ENCODE measurements at places on chromosomes 12 and 14.
A peak's percentile ranks its signal among the peaks of the same experiment; 100 is the strongest.

- DNase-seq: no peak
Measured at GRCh38 chr14:74705613-74706500, 7.0 kb downstream of the AREL1 start.

DNA sequence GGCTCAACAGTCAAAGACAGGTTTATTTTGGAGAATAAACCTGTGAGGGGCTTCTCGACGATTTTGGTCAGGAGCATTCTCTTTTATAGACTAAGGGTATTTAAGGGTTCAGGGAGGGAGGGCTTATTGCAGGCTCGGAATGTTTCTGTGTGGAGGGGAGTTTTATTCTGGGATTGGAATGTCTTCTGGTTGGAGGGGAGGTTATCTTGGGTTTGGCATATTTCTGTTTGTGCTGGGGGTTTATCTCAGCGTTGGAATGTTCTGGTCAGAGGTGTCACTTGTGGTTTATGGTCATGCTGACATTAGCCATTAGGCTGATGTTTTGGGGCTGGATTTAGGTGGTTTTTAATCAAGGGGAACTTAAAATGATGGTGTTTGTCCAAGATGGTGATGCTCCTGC is 103.9 kb downstream of the SUDS3 start:
- no peak for DNase-seq

DNA sequence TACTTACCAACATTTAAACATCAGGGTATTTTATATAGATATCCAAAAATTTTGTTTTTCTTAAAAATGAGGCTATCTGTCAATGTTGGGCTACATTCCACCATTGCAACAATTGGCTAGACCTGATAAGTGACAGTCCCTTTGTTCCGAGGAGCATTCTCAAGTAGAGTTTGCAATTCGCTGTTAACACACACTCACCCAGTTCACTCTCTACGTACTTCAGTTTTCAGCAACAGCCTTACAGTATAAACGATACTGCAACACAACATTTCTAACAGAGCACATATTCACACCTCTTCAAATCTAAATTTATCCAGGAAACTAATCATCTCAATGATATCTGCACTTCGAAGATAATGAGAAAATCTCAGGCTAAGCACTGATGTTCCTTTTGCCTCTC is 393.5 kb downstream of the NAV3 start:
- no peak for DNase-seq

GRCh38 chr14:34359420-34360117 is 102.5 kb downstream of the SPTSSA start:
- no peak for DNase-seq

- no peak for DNase-seq
Measured at GRCh38 chr12:30286345-30286926, 409.2 kb downstream of the IPO8 start.

DNA sequence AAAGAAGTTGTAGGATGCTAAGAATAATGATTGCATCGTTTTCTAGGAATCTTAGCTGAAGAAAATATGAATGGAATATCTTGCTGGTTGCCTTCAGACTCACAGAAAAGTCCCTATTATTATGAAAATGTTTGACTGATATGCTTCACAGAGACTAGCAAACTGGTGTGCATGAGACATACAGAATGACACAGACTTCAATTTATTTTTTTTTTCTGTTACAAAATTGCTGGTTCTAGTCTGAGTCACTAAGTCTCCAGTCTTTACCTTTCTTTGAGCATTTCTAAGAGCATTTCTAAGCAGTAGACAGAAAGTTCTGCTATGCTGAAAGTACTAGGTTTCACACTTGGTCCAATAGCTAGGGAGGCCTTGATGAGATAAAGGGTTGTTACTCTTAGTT is 377.6 kb upstream of the ATP2B1 start:
- DNase-seq: no peak

DNA sequence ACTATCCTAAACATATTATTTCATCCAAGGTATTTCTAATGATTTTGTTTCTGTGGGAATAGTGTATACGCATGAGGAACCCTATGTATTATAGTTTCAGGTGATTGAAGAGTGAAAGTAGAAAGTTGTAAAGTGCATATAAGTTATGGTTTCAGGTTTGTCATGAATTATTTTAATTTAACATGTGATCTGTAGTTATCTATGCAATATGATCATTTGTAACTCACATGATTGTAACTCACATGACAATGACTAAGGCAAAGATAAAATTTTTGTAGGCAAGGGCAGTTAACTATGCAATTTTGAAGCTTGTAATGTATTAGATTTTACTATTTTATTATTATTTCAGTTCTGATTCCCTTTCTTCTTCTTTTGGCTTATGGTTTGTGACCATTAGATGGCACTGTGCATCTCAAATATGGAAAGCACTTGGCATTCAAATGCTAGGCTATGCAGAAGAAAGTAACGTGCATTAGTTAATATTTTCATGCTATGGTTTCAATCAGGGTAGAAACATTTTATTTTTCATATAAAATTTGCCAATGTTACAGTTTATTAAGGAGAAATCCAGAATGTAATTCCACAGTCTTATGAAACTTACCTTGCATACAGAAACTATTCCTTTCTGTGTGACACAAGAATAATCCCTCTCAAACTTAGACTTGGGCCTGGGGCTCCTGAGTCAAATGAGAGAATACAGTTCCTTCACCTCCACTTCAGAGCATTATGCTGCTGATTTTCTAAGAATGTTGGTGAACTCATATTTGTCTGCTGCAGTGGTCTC is 15.8 kb upstream of the TMEM30B start:
- DNase-seq: no peak

- DNase-seq: peak; percentile 58
Measured at GRCh38 chr12:113208041-113208934, 13.0 kb upstream of the TPCN1 start.

DNA sequence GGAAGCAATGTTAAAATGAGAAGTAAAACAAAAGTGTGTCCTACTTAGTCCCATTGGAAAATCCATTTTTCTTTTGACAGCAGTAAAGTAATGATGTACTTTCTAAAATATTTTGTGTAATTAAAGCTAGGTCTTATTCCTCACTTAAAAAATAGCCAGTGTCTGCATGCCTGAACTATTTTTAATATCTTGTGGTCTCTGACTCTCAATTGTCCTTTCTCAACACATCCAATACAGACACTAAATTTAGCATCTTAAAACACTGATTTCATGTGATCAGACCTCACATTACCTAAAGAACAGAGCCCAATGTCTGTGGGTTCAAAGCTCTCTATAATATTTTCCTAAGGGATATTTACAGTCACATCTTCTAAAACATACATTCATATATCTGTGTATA is 108.0 kb downstream of the DERA start:
- DNase-seq: no peak

GRCh38 chr14:26143057-26143456 is 454.8 kb downstream of the NOVA1 start:
- no peak for DNase-seq

DNA sequence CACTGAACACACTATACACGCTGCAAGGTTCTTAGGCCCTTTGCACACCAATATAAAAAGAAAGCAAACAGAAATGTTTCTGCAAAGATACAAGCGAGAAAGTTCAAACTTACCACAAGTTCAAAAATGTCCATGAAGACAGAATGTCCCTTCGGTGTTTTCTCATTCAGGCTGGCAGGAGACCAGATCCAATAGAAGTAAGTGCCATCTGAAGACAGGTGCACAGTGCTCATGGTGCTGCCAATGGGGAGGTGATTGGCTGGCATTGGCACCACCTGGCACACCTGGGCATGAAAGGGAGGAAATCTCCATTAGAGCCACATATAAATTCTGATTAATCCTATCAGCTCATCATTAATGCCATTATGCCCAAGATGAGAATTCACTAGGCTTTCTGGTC is 76.3 kb downstream of the HECTD4 start:
- no peak for DNase-seq

- no peak for DNase-seq
Measured at GRCh38 chr14:79585845-79586244, 625.5 kb downstream of the DIO2 start.

DNA sequence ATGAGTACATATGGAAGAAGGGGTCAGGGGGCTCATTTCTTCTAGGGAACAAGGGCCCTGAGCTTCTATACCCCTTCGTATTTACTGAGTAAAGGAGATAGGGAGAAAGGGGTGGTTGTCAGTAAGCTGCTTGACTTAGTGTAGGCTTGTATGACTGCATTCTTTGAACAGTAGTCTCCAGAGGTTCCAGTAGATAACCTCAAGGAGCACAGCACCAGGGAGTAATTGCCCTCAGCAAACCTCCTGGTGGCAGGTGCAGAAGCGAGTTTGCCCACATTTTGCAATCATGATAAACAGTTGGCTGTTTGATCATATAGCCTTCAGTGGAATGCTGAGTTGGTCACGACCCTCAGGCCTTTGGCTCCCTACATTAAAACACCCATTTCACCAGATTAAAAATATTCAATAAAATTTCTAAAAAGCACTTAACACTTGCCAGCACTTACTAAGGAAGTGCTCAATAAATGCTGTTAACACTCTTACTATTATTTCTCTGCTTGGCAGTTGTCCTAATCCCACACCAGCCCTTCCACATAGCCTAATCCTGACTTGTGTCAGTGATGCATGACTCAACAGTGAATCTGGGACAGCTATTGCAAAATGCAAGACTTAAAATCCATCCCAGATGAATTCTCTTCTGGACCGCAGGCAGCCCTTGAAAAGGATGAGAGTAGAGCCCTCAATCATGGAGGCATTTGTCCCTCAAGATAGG is 3.7 kb upstream of the DHRS4L2 start:
- no peak for DNase-seq

- DNase-seq: no peak
Measured at GRCh38 chr14:92497391-92497790, 16.2 kb upstream of the RIN3 start.

DNA sequence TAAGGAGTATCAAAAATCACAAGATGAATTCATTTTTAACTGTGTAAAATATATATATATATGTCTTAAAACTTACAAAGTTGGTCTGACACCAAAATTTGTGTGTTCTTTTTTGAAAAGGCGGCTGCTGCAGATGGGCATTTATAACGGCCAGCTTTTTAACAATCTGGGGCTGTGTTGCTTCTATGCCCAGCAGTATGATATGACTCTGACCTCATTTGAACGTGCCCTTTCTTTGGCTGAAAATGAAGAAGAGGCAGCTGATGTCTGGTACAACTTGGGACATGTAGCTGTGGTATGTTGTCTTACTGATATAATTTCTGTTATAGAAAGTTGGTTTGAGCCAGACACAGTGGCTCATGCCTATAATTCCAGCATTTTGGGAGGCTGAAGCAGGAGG is 47.0 kb downstream of the TTC8 start:
- DNase-seq: no peak

DNA sequence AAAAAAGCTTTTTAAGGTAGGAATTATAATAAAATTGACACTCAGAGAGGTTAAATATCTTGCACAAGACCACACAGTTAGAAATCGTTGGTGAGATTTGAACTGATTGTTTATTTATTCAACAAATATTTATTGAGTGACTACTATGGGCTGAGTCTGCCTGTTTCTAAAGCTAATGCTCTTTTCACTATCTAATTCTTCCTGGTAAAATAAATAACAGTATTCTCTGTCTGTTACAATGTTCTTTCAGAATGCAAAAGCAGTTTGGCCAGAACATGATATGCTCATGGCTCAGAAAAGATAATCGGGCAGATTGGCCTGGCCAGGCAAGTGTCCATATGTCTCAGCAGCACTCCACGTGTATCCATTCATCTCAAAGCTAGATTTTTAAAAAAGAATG is 82.0 kb downstream of the BTG1 start:
- no peak for DNase-seq

DNA sequence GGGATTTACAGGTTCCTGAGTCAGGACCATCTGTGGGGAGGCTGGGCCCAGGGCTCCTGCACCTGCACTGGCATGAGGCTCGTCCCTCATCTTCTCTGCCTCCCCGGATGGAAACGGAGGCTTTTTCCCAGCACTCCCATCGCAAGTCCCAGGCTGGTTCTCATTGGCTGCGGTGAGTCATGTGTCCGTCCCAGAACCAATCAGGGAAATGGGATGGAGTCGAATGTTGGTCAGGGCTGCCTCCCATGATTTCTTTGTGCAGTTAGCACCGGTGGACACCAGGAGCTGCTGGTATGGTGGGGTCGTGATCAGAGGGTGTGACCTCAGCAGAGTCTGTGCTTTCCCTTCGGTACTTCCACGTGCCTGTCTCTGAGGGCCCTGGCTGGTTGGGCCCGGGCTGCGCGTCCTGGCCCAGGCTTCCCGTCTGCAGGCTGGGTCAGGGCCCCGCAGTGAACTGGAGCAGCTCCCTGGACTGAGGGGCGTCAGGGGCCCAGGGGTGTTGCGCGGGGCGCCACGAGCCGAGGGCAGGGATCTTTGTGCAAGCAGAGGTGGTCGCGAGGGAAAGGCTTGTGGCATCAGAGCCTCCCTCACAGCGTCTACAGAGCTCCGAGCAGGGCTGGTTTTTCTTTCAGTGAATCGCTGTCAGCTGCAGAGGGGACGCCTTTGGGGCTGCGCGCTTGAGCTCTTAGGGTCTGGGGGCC is 168.1 kb downstream of the ADGRD1 start:
- DNase-seq: no peak

DNA sequence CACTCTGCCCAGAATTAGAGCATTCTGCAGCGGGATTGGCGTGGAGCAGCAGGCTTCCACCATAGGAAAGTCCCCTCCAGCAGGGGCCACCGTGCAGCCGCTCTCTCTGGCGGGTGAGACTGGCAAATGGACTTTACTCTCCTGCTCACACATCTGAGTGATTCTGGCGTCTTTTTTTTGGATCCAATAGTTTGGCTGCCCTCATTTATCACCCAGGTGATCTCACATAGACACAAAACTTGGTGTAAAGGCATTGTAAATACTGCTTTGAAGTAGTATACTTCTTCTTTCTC is 130.3 kb downstream of the TGFB3 start:
- DNase-seq: no peak

- DNase-seq: no peak
Measured at GRCh38 chr12:57340104-57340503, 89.1 kb upstream of the STAC3 start.

DNA sequence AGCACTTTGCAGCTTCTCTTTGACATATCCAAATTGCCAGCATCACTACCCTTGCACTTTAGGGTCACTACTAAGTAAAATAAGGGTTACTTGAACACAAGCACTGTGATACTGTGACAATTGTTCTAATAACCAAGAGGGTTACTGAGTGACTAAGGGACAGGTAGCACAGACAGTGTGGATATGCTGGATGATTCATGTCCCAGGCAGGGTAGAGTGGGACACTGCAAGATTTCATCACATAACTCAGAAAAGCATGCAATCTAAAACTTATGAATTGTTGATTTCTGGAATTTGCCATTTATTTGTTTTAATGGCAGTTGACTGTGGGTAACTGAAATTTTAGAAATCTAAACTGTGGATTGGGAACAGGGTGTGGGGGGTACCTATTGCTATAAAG is 218.8 kb downstream of the KITLG start:
- DNase-seq: no peak

- no peak for DNase-seq
Measured at GRCh38 chr12:6274231-6275221, 36.0 kb upstream of the PLEKHG6 start.

GRCh38 chr12:76529226-76529918 is 30.2 kb downstream of the OSBPL8 start:
- no peak for DNase-seq

DNA sequence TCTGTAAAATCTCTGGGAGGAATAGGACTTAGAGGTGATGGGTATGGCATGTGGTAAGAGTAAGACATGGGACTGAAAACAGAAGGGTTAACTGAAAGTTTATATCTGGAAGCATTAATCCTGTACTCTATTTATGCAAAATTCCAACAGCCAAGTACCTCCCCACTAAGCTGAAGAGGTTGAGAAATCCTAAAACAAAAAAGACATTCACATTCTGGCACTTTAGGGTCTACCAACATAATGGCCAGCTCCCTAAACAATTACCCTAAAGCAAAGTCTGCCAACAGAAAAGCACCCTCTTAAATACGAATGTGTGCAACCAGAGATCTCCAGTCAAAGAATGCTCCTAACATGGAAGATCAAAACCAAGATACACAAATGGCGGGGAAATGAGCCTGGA is 87.4 kb downstream of the GTF2A1 start:
- no peak for DNase-seq
